Stimulated activated CD4-positive, alpha-beta T cell treated with anti-CD3 and anti-CD28 coated beads, Interleukin-15, amount 100 ng/mL, for 48 hours (primary cell): ENCODE measurements at places on chromosomes 2 and 18.

GRCh38 chr2:172329416-172329773 is 98.0 kb upstream of the ITGA6 start:
- DNase-seq: no peak

GRCh38 chr2:170818036-170818751 is 1.5 kb downstream of the GAD1 start:
- no peak for DNase-seq

- no peak for DNase-seq
Measured at GRCh38 chr2:219484343-219485200, 14.1 kb upstream of the GMPPA start.

GRCh38 chr2:148507970-148508369 is 136.6 kb upstream of the EPC2 start:
- no peak for DNase-seq

DNA sequence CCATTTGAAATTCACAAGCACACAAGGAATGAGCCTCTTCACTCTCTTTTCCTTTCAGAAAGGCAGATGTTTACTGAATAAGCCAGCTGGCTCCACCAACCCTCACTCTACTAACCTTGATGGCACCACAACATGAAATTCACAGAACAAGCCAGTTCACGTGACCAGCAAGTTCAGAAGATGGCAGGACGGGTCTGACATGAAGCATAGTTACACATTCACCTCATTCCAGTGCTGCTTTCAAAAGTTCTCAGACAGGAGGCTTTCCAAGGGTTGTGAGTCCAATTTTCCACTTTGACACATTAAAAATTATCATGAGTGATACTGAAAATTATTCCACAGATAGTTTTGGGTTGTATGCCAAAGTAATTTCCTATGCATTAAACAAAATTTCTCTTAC is 74.2 kb upstream of the MBOAT2 start:
- no peak for DNase-seq

DNA sequence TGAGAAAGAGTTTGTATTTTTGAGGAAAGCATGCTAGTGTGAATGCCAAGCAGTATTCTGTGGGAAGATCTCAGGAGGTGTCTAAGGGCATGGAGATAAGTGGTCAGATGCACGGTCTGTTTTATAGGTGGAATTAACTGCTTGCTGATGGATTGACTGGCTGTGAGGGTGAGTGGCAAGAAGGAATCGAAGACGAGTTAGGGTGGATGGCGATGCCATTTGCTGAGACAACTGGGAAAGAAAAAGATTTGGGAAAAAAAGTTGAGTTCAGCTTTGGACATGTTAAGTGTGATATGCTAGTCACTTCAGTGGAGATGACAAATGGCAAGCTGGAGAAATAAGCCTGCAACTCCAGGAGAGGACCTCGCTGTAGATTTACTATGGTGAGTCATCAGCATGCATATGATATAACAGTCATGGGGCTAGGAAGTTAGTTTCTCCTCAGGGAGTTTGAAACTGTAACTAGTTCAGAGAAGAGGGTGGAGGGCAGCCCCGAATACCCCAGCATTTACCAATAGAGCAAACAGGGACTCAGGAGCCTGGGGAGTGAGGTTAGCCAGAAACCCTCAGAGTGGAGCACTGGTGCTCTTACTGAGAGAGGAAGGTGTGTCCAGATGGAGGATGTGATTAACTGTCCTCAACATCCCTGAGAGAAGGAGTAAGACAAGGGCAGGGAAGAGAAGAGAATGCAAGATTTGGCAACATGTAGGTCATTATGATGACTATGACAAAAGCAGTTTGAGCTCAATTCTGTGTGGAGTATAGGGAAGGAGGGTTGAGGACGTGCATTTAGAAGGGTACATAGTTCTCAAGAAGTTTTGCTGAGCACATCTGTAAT is 2.0 kb upstream of the HK2 start:
- DNase-seq: no peak
